ENCODE measurements at places on chromosomes 1 and 21. TPM values are rescaled to one million over a fixed set of nuclear protein-coding genes. Genes with fewer than 3 reads are reported as not detected.
A peak's percentile ranks its signal among the peaks of the same experiment; 100 is the strongest.

DNA sequence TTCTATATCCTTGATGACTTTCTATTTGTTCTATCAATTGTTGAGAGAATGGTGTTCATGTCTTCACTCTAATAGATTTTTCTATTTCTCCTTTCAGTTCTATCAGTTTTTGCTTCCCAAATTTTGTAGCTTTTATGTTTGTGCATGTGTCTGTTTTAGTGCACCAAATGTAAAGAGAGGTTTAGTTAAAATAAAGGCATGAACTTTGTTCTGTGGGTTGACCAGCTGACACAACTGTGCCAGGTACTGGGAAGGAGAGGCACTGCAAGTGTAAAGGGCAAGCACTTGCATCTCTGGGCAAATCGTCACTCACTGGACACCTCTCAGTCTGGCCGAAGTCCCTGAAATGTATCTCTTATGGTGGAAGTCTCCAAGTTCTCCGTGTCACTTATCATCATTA, 38.6 kb upstream of the ABCD3 start:
- DNase-seq: no peak

DNA sequence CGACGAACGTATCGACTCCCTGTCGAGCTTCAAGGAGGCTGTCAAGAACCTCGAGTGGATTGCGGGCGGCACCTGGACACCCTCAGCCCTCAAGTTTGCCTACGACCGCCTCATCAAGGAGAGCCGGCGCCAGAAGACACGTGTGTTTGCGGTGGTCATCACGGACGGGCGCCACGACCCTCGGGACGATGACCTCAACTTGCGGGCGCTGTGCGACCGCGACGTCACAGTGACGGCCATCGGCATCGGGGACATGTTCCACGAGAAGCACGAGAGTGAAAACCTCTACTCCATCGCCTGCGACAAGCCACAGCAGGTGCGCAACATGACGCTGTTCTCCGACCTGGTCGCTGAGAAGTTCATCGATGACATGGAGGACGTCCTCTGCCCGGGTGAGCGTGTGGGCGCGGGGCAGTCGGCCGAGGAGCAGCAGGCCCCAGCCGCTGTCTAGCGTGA, 28.0 kb downstream of the COL6A2 start:
- peak; percentile 7 for DNase-seq

DNA sequence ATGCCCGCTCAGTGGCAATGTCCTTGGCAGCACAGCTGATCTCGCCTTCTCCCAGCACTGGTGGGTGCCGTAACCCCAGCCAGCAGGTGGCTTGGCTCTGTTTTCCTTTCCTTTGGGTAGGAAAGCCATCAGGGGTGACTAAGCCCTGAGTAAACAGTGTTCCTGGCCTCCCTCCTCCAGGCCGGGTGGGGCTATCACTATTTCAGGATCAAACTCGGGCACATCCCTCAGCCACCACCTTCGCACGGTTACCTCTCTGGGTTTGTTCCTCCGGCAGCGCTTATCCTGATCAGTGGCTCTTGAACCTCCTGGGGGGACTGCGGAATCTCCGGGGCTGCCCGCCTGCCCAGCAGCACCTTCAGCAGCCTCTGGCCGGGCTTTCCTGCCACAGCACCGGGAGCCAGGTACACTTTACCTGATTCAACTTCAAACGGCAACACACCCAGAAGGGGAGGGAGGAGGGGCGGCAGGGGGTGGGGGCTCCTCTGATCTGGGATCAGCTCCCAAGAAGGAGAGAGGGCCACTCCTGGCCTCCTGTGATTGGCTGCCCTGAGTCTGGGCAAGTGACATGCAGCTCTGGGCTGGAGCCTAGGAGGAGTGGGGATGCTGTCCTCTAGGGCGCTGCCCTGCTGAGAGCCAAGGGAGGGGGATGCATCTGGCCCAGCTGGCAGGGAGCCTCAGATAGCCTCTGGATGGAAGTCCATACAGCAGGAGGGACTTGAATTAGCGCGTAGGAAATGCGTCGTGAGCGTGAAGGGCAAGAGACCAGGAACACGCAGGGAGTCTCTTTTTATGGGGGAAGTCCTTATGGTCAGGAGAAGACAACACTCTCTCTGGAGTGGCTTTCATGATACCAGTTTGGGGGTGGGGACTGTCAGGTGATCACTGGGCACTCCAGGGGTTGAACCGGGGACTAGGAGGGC, at the start of gene ASCL5:
Gene ASCL5, minus strand, starts transcription at position 353 of the 923 bp plus-strand sequence. CDS start 11,812 bp downstream, outside the sequence.
- DNase-seq: peak; percentile 93

Gene SNX7
- 8.6 TPM for total RNA-seq

Gene ZNF683
- total RNA-seq: not detected
